Activated gamma-delta T cell treated with anti-CD3 and anti-CD28 coated beads, Interleukin-2, amount 50 U/mL, for 16 hours (primary cell): ENCODE measurements at places on chromosomes 6 and 20.

- no peak for DNase-seq
Observed at GRCh38 chr20:53737396-53738038, 143.9 kb upstream of the ZNF217 start.

- DNase-seq: no peak
Observed at GRCh38 chr20:42734660-42735368, 454.9 kb downstream of the PTPRT start.

DNA sequence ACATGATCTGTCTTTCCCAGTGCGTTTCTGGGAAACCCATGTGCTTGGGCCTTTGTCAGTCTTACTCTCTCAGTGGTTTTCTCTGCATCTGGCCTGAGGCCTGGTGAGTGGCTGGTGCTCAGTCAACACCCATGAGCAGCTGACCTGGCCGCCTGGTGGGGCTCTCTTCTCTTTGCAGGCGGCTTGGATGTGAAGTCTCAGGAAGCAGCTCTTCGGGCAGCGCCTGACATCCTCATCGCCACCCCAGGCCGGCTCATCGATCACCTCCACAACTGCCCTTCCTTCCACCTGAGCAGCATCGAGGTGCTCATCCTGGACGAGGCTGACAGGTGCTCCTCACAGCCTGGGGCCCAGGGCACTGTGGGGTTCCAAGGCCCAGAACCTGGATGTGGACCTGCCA lies 10.8 kb downstream of the DDX27 start:
- no peak for DNase-seq

DNA sequence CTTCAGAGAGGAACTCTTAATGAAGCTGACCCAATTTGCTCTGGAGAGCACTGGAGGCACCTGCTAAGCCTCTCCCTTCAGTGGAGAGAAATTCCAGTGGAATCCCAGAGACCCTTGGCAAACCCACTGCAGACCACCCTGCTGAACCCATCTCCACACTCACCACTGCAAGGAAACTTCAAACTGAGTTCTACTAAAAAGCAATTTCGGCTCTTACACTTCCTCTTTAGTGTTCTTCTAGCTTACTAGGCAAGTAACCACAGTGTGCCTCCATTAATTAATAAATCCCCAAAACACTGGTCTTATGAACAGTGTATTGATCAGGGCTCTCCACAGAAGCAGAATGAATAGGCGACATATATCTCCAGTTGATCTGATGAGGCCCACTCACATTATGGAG lies 43.0 kb upstream of the HLA-E start:
- DNase-seq: no peak

DNA sequence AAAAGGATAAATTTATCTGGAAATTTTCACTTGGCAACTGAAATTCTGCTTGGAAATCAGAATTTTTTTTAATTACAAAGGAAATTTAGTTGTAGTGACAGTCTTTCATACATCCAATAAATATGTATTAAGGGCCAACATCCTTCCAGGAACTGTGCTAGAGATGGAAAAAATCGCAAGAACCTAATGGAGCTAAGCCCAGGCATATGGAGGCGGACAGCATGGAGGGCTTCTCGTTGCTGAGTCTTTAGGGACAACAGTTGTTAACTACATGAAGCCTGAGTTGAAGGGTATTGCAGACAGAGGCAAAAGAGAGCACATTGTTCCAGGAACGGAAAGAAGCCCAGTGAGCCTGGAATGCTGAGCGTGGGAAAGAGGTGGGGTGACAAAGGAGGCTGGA lies 208.9 kb downstream of the IBTK start:
- DNase-seq: no peak

- DNase-seq: no peak
Observed at GRCh38 chr6:13355043-13355945, 27.0 kb upstream of the TBC1D7 start.

DNA sequence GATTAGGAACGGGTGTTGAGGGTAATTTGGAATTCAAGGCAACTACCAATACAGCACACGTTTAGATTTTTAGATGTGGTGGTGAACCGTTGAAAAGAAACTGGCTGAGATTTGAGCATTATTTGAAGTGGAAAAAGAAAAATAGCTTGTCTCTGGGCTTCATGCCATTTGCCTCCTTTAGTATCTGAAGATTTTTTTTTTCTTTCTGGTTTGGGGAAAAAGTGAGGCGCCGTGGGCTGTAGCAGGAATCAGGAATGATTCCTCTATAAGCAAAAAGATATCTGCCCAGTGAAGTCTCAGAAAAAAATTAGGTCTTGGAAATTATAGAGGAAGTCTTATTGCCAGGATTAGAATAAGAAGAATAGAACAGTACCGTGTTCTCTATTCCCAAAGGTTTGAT lies 88.5 kb downstream of the RPS12 start:
- no peak for DNase-seq

GRCh38 chr6:111837641-111838500 lies 35.4 kb downstream of the FYN start:
- no peak for DNase-seq

DNA sequence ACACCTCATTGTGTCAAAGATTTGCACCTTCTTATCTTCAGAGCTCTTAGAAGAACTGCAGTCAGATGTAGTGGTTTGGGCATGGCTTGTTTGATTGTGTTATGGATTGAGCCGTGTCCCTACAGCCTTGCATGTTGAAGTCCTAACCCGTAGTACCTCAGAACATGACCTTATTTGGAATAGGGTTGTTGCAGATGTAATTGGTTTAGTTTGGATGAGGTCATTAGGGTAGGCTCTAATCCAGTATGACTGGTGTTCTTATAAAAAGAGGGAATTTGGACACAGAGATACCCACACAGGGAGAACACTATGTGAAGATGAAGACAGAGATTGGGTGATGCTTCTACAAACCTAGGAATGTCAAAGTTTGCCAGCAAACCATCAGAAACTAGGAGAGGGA lies 35.4 kb upstream of the PHACTR2 start:
- DNase-seq: no peak

DNA sequence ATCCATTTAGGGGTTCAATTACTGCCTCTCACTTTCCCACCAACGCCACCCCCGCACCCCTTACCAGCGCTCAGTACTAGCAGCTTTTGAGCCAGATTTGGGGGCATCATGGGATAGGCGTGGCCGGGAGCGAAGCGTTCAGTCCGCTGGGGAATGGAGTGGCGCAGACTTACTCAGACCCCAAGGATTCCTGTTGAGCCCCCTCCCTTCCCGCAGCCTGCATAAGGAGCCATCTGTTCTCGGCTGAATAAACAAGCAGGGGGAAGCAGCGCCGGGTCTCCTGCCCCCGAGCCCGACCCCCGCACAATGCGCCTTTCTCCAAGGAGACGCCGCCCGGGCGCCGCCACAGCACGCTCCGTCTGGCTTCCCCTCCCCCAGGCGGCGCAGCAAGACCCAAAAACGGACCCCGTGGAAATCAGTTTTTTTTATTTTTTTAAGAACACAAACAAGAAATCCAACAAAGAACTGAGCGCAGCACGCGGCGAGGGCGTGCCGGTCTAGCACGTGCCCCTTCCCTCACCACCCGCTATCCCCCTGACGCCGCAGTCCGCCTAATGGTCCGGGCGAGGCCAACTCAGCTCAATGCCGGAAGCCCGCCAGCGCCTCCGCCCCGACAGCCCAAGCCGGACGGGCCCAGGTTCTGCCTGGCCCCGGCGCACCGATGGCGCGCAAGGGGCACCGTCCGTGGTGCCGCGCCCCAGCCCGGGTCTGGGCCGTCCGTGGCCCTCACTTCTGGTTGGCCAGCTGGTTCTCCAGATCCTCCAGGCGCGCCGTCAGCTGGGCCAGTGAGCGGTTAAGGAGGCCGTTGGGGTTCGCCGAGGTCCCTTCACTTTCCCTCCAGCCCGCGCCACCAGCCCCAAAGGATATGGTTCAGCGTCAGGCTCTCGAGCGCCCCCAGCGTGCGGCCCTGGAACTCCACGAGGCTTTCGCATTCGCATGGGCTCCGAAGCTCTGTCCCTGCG lies 13.3 kb upstream of the RBPJL start:
- DNase-seq: peak; percentile 73

GRCh38 chr20:44773070-44773829 lies 27.6 kb downstream of the KCNK15 start:
- DNase-seq: no peak

DNA sequence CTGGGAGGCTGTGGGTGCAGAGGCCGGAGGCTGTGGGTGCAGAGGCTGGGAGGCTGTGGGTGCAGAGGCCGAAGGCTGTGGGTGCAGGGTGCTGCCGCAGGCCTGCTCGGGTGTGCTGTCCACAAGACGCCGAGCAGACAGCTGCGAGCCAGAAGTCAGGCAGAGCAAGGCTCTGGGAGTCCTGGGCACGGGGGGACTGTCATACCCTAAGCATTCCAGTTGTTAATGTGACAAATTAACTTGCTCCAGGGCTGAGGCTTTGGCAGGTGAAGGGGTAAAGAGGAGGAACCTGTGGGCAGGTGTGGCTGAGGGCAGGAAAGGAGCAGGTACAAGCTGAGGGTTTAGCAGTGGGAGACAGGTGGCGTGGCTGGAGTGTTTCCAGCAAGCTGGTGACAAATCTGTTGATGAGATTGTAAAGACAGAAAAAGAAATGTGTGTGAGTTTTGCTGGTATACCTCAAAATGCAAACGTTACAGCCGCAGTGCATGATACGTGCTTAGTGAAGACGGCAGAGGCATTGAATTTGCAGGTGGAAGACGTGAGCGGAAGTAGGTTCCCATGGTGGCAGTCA lies 14.2 kb upstream of the ADRM1 start:
- no peak for DNase-seq

DNA sequence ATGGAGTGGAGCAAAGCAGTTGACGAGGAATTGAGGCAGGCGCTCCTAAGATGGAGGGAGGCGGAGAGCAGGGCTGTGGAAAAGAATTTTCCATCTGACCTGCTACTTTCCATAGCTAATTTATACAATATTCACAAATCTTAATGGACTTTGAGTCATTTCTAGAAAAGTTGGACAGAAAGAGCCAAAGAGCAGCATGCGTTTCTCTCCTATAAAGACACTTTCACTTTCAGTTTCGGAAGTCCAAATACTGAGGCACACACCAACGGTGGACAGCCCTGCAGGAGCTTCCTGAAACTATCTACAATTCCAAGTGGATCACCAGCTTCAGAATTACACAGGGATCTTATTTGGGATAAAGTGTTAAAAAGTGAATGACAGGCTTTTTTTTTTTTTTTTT lies 43.5 kb downstream of the PANK2 start:
- no peak for DNase-seq

DNA sequence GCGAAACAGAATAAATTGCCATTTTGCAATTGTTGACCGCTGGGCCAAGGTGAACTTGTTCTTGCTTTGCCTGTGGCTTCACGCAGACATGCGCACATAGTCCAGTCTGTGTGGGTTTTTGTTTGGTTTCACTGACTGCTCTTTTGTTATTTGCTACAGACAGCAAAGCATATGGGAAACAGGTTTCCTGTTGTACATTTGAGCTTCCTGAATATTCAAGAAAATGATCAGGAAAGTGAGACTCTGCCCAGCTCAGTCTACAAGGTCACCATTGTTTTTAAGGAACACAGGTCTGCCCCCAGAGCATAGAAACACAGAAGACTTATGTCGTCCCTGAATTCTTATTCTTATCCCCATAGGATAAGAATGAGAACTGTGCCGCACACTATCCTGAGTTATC lies 55.6 kb downstream of the SASH1 start:
- no peak for DNase-seq

DNA sequence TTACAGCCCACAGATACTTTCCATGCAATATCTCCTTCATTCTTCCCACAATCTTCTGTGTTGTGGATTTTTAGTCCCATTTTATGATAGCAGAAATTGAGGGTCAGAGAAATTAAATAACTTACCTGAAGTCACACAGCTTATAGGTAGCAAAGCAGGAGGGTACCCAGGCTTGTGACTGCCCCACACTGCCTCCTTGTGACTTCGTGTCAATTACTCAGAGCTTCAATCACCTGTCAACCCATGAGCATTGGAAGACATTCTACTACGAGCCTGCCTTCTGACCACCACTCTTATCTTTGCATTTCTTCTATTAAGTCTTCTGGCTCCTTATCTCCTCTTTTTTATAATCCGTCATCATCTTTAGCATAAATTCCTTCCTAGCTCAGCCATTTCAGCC lies 71.6 kb upstream of the NRSN1 start:
- no peak for DNase-seq
